Breast epithelium (tissue), 4 donors: ENCODE measurements at places on chromosomes 13 and 19.
A peak's percentile ranks its signal among the peaks of the same experiment; 100 is the strongest.

DNA sequence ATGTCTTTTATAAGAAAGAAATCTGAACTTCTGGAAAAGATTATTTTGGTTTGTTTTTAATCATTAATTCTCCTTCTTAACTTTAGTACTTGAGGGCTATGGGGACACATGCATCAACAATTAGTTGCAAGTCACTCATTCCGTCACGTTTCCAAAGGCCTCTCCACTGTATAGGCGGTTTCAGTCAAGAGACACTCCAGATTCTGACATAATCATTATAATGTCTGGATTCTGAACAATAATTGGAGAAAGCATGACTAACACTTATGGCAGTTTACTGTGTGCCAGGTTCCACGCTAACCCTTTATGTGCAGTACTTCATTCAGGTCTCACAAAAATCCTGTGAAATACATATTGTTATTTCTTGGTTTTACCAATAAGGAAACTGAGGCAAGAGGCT lies 71.9 kb downstream of the TNFRSF19 start:
- no peak for DNase-seq

DNA sequence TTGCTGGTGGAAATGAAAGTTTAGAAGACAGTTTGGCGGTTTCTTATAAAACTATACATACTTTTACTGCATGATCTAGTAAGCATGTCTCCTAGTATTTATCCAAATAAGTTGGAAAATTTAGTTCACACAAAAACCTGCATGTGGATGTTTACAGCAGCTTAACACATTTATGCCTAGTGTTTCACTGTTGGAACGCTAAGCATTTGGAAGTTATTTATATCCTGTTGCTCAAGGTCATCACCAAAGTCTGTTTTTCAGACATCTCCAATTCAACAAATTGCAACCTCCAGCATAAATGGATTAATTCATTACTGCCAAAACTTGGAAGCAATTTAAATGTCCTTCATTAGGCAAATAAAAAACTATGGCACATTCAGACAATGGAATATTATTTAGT lies 461.8 kb downstream of the SUCLA2 start:
- DNase-seq, result no peak

DNA sequence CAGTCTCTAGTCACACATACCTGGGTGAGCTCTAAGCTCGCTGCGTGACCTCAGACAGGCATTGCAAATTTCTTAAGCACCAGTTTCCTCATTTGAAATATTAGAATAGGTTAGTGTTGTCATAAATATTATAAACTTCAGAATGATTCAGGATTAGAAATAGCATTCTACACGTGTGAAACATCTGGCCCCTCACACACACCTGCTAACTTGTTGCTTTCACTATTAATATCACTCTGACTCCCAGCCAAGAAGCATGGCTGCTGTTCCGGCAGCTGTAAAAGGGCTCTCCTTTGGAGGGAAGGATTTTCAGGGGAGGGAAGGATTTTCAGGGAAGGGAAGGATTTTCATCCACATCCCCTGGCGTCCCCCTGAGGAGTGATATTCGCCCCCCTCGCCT lies 161.3 kb upstream of the GPR12 start:
- DNase-seq, result no peak

DNA sequence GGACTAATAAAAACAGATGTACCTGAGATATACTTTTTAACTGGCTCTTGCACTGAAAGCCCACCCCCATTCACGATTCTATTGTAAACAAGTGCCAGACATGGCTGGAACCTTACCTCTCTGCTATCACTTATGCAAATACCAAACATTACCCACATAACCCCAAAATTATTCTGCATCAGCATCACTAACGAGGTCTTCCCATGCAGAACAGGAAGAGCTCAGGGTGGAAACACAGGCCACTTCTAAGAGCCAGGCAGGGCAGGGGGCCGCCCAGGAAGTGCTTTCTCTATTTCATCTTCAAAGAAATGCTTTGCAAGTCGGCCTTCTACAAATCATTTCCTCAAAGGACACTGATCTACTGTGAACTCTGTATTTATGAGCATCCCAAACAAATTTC lies 7.3 kb downstream of the IRS2 start:
- no peak for DNase-seq

- no peak for DNase-seq
Measured at GRCh38 chr13:36069881-36070366, 61.3 kb downstream of the DCLK1 start.

- DNase-seq, result peak; percentile 52
Measured at GRCh38 chr19:16660763-16661479, at the start of gene TMEM38A. Gene TMEM38A, plus strand, starts transcription at chr19:16661139. Its CDS starts 79 bp downstream, at chr19:16661218.

GRCh38 chr19:10797541-10798256 lies 38.3 kb downstream of the TMED1 start:
- DNase-seq, result no peak

DNA sequence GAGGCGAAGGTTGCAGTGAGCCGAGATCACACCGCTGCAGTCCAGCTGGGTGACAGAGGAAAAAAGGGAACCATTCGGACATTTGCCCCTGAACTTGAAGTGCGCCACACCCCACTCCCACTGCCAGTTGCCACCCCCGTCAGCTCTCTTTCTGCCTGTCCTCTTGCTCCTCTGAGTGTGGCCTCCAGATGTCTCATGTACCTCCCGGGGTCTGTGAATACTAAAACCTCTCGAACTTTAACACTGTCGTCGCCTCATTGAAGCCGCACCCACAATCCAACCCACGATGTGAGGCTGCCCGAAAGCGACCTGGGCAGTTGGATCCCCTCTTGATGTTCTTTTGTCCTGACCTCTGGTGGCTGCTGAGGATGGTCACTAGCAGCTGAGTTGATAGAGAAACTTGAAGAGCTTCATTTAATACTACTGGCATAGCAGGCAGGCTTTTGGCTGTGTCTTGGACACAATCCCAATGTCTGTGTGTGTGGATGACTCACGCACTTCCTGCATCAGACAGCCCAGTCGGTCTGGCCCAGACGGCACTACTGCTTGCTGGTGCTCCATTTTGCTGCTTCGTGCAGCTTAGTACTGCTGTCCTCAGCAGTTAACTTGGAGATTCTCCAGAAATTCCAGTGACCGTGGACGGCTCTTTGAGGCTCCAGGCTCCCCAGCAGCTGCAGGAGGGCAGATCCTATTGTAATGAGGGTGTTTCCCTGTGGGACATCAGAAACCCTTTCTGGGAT lies 4.2 kb downstream of the FPR3 start:
- peak; percentile 80 for DNase-seq

DNA sequence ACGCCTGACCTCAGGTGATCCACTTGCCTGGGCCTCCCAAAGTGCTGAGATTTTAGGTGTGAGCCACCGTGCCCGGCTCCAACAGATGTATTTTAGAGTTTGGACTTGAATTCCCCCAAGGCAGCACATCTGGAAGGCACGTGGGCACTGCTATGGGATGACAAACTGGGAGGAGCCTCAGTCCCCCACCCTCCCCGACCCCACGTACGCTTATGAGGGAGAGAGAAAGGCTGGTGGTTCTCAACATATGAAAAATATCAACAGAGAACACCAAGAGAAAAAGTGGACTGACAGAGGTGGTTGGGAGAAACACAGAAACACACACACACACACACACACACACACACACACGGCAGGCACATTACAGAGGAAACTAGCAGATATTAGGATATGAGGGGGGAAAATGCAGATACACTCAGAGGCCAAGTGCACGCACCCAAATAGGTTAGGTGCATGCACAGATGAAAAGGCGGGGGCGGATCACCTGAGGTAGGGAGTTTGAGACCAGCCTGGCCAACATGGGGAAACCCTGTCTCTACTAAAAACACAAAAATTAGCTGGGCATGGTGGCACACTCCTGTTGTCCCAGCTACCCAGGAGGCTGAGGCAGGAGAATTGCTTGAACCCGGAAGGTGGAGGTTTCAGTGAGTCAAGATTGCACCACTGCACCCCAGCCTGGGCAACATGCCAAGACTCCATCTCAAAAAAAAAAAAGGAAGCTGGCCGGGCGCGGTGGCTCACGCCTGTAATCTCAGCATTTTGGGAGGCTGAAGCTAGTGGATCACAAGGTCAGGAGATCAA lies 3.2 kb downstream of the STX10 start:
- DNase-seq, result no peak

GRCh38 chr19:42280815-42281145 lies 11.7 kb downstream of the CIC start:
- DNase-seq, result no peak

DNA sequence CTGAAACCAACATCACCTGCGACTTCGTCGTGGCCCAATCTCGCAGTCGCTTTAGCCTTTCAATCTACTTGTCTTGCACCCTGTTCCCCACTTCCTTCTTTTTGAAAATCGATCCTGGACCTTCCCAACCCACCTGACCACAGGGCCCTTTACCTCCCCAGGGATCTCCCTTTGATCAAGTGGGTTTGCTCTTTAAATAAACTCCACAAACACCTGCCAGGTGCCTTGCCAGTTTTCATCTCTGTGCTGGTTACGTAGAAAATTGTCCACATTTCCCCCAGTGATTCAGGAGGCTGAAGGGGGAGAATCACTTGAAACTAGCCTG lies 14.5 kb upstream of the RAB20 start:
- DNase-seq, result no peak

- DNase-seq, result no peak
Measured at GRCh38 chr13:25579221-25579620, 207.4 kb downstream of the ATP8A2 start.

DNA sequence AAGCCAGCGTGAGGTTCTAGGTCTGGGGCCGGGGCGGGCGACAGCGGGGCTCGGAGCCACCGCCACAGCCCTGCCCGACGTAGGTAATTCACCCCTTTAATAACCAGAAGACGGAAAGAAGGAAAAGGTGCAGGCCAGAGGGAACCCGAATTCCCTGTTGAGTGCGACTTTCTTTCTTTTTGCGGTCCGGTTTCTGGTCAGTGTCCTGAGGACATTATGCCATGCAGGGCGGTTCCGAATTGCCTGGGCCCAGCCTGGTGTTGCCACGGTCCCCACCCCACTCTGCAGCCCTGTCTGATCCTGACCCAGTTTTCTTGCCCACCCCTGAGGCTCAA lies 18.4 kb upstream of the TFDP1 start:
- DNase-seq, result no peak

DNA sequence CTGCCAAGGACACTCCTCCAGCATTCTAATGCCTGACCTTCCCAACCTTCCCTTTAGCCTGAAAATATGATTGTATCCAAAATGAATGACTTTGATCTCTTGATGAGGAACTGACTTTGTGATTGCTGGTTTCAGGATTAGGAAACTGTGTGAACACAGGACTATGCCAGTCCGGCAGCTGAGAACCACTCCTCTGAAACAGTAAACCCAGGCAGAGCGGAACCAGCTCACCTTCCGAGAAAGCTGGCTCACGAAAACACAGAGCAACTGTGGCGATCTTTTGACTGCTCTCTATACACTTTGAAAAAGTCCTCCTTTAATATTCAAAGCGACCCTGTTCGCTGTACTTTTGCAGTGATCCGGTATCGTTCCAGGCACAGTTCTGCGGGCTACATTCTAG lies 258.8 kb upstream of the IRS2 start:
- no peak for DNase-seq

DNA sequence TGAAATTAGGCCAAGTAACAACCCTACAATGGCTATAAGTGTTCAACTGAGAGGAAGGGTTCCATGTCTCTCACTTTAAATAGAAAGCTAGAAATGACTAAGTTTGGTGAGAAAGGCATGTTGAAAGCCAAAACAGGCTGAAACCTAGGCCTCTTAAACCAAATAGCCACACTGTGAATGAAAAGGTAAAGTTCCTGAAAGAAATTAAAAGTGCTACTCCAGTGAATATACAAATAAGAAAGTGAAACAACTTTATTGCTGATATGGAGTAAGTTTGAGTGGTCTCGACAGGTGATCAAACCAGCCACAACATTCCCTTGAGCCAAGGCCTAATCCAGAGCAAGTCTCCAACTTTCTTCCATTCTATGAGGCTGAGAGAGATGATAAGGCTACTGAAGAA lies 209.6 kb downstream of the KLF12 start:
- no peak for DNase-seq

GRCh38 chr13:70668293-70668692 lies 560.0 kb upstream of the KLHL1 start:
- DNase-seq, result no peak

DNA sequence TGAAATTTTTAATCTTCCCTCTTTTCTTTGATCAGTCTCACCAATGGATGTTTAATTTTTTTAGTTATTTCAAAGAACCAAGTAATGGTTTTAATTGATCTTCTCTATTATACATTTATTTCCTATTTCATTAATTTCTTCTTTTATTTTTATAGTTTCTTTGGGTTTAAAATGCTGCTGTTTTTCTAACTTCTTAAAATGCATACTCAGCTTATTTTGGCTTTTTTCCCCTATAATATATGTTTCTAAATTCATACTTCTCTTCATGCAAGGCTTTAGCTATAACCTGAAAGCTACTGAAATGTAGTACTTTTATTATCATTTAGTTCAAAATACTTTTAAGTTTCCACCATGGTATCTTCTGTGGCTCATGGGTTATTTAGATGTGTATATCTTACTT lies 53.9 kb downstream of the ANKRD10 start:
- no peak for DNase-seq

GRCh38 chr19:6253954-6254733 lies 25.6 kb downstream of the MLLT1 start:
- no peak for DNase-seq

DNA sequence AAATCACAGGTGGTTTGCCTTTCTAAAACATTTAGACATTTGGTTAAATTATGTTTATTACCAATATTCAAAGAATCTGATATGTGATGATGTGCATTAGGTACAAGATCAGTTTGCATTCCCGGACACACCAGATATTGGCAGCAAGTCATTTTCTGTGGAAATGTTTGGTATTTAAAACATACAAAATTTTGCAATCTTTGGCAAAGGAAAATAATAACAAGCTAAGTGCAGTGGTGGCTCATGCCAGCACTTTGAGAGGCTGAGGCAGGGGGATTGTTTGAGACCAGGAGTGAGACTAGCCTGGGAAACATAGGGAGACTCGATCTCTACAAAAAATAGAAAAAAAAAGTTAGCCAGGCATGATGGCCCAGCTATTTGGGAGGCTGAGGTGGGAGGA lies 29.1 kb upstream of the TSC22D1 start:
- no peak for DNase-seq

DNA sequence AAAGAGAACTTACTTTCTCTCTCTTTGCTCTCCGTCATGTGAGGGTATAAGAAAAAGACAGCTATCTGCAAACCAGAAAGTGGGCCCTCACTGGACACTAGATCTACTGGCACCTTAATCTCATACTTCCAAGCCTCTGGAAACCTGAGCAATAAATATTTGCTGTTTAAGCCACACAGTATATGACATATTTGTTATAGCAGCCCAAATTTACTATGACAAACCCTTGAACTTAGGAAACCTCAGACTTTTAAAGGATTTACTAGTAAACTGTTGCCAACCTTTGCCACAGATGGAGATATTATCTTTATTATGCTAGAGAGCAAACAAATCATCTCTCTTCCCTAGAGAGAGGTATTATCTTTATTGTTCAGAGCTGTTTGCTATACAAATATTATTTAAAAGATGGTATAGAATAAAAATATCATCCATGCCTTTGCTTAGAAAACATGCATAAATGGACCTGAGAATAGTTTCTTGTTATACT lies 1446.1 kb downstream of the SLITRK1 start:
- DNase-seq, result no peak

GRCh38 chr19:35774274-35775045 lies 904 bp upstream of the ARHGAP33 start:
- no peak for DNase-seq
